ENCODE measurements at places on chromosomes 7 and 10.
A peak's percentile ranks its signal among the peaks of the same experiment; 100 is the strongest.

DNA sequence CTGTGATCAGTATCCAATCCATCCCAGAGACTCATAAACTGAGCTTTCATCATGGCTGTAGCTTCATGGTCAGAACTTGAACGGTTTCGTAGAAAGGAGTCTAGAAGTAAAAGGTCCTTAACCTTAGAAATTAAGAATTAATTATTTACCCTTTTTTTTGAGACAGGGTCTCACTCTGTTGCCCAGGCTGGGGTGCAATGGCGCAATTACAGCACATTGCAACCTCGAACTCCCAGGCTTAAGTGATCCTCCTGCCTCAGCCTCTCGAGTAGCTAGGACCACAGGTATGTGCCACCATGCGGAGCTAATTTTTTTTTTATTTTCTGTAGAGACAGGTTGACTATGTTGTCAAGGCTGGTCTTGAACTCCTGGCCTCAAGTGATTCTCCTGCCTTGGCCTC lies 41.7 kb downstream of the ATAD1 start:
- DNase-seq, result no peak

GRCh38 chr10:72310636-72311035 lies 36.9 kb downstream of the DDIT4 start:
- DNase-seq, result no peak

- no peak for DNase-seq
These were observed 43.1 kb upstream of the TMEM273 start for GRCh38 chr10:49231086-49231820.

DNA sequence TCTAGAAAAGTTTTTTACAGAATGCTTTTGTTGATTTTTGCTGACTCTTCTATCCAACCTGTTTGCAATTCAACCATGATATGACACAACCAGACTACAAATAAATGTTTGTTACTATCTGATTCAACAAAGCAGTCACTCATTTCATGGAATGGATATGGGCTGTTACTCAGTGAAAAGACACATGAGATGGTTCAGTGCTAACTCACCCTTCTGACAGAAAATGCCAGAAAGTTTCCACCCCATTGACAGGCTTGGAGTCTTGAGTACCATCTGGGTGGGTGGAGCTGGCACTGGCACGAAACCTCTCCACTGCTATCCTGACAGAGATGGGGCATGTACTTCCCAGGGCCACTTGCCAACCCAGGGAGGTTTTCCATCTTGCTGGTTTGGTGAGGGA lies 39.5 kb downstream of the RBM28 start:
- peak; percentile 19 for DNase-seq

GRCh38 chr10:98478430-98479222 lies 31.9 kb upstream of the HPS1 start:
- no peak for DNase-seq

GRCh38 chr10:105149371-105149891 lies 508.3 kb downstream of the SORCS3 start:
- DNase-seq, result no peak

- DNase-seq, result no peak
These were observed 36.5 kb downstream of the AIFM2 start for GRCh38 chr10:70096016-70096704.

- peak; percentile 69 for DNase-seq
These were observed 17.3 kb downstream of the TPK1 start for GRCh38 chr7:144818511-144818910.

GRCh38 chr7:155455776-155456737 lies 1.9 kb upstream of the EN2 start:
- DNase-seq, result no peak

DNA sequence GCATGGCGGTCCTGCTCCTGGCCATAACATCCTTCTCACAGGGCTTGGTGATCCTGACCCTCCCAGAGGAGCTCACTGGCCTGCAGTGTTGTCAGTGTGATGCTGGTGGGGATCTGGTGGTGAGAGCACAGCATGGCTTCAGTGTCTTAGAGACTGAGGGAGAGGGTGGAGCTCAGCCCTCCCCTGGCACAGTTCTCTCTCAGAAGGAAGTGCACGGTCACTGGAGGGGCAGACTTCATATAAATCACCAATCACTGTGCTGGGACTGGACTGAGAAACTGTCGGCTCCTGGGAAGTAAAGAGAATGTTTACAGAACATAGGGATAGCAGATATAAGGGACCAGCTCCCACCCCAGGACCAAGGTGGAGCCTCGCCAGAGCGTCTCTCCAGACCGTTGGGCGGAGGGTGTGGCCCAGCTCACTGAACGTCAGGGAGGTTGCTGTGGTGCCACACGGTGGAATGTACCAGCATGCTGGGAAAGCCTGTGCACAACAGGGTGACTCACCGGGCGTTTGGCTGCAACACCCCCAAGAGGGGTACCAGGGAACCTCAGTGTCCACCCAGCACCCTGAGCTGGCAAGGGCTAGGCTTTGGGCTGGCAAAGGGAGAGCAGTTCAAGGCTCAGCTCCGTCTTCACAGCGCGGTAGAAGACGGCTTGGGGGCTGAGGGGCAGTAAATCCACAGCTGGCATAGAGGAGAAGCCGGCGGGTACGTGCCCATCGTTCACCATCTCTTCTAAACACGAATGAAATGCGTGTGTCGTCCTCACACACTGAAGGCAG lies 8.8 kb upstream of the GET4 start:
- DNase-seq, result no peak

GRCh38 chr10:26385443-26385842 lies 52.7 kb upstream of the APBB1IP start:
- DNase-seq, result no peak

DNA sequence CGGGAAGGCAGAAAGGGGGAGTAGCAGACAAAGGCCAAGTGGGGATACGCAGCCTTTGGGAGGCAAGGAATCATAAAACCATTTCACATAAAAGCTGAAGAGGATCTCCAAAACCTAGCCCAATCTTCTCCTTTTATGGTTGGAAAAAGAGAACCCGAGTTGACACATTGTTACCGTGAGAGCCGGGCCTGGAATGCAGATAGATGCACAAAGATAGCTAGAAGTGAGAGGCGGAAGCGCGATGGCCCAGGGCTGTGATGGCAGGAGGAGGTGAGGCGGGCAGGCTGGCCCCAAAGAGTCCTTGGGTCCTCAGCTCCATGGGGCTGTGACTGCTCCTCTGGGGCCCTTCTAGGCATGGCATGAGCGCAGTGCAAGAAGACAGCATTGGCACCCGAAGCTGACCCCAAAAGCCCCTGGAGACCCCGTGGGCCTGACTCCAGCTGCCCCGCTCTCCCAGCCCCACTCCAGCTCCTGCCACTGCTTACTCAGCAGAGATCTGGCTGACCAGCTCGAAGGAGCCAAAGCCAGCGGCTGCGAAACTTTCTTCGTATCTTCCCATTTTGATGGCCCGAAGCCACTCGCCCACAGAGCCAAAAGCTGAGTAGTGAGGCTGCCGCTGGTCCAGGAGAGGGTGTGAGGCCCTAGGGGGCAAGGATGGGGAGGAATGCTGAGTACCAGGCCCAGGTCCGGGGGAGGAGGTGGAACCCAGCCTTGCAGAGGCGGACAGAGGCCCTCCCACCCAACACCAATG lies 22.5 kb downstream of the EPHB4 start:
- no peak for DNase-seq

DNA sequence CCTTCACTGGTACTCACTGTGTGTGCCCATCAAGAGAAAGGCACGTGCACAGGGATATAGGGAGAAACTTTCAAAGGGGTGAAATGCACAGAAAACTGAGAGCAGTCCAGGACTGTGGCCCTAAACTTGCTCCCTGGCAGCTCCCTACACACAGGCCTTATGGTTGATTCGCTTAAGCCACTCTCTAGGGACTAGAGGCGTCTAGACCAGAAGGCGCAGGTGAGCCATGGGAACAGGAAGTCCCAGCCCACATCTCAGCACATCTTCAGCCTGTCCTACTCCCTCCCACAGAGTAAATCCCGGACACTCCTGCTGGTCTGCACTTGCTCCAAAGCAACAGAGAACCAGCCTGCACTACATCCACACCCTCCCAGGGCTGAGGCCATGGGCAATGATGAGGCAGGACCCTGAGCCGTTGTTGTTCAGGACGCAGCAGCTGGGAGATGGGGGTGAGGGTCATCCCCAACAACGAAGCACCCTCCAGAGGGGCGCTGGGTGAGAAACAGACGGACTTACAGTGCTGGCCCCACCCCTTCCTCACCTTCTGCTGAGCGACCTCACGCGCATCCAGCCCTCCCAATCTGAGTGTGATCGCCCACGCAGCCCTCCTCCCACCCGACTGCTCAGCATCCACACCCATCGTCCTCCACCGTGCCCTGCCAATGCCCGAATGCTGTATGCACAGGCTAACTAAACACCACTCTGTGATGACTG lies 109.3 kb downstream of the TNS3 start:
- no peak for DNase-seq

- DNase-seq, result no peak
These were observed 70.7 kb upstream of the LRRC18 start for GRCh38 chr10:49010295-49010694.

Measured in NCI-H2171 treated with DMSO at 0.1 percent for 48 hours (cell line).